AG08395 (cell line): ENCODE measurements at places on chromosomes 3 and 15.

- DNase-seq, result peak; percentile 29
These were observed 614.8 kb downstream of the DIPK2A start for GRCh38 chr3:144586382-144586781.

DNA sequence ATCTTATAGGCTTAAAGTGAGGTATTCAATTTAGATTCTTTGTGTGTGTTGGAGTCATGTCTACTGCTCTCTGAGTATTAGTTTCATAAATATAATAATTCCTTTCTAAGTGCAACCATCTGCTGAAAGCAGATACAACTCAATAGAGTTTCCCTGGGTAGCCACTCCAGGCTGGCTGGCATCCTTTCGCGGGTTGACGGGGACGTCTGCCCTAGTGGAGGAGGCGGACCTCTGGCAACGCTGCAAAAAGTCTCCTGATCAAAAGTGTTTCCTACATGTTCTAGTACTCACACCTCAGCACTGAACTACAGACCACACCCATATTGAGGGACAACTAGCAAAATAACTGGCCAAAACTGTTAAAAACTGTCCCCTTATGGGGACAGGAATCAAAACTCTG is 2.5 kb downstream of the MOBP start:
- DNase-seq, result no peak

GRCh38 chr3:153161138-153161713 is 800 bp upstream of the RAP2B start:
- peak; percentile 98 for DNase-seq

DNA sequence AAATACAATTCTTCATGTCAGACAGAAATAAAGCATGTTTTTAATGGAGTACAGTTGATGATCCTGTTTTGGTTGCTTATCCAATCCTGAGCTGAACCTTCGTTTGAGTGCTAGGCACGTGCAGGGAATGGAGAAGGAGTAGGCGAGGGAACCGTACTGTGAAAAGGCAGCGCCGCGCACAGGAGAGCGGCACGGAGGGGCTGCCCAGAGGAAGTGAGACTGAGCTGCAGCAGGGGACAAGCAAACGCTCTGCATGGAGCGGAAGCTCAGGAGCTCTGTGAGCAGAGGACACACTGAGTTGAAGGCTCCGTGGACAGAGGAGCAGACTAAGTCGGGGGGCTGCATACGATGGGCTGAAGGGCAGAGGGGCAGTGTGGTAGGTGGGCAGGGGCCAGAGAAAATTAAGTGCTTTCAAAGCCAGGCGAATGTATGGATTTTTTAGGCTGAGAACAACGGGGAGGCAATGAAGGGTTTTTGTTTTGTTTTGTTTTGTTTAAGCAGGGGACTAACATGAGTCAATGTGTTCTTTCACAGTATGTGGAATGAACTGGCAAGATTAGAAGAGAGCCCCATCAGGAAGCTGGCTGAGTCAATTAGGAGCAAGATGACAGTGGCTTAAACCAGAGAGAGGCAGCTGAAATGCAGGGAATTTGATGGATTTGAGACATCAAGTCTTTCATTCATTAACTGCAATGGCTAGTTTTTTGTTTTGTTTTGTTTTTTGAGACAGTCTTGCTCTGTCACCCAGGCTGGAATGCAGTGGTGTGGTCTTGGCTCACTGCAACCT is 23.8 kb upstream of the TM2D3 start:
- DNase-seq, result peak; percentile 85
